ENCODE measurements at places on chromosomes 2 and 18.

GRCh38 chr18:69495338-69495737 is 94.7 kb downstream of the DOK6 start:
- DNase-seq = no peak

GRCh38 chr2:237742191-237742590 is 56.4 kb upstream of the RBM44 start:
- no peak for DNase-seq

- no peak for DNase-seq
Observed at GRCh38 chr2:172050479-172051125, 34.7 kb upstream of the DLX1 start.

GRCh38 chr2:218873359-218874194 is 7.1 kb upstream of the WNT10A start:
- no peak for DNase-seq

DNA sequence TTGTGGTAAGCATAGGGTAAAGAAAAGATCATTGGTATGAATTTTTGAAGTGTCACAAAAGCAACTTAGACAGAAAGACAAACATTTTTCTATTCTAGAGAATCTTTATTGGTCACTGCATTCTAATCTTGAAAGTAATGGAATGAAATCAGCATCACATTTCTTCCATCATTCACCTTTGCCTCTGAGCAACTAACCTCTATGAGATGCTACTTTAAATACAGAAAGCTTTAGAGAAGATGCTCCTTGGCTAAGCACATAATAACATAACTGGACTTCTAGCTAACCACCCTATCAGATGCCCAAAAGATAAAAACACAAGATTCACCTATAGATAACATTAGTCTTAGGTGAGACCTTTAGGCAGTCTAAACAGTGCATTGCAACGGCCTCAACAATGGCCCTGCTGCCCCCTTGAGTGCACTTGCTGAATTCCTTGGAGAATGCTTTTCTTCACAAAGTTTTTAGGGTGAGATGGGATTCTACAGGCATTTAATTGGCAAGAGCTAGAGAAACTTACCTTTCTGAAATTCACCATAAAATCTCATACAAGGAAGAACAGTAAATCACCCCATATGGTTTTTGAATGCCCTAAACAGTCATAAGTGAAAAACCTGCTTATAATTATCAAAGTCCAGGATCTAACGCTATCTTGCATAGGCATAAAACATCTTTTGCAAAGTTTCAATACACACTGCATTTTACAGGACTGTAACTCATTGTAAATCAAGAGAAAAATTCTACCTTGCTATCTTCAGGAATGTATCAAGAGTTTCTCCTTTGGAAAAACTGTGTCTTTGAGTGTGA is 791.3 kb upstream of the CHAC2 start:
- DNase-seq = peak; percentile 40

DNA sequence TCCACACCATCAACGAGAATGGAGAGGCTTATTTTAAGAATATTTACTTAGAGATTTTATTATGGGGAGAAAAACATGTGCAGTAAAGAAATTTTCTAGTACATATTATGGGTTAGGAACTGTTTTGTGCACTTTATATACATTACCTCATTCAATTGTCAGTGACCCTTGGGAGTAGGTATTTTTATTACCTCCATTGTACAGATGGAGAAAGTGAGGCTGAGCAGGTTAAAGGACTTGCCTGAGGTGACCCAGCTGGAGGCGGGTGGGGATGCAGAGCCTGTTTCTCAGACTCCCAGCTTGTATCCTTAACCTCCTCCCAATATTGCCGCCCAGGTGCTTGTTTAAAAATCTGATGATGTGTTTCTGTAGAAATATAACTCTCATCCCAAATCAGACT is 356.7 kb downstream of the HRH4 start:
- DNase-seq = no peak

DNA sequence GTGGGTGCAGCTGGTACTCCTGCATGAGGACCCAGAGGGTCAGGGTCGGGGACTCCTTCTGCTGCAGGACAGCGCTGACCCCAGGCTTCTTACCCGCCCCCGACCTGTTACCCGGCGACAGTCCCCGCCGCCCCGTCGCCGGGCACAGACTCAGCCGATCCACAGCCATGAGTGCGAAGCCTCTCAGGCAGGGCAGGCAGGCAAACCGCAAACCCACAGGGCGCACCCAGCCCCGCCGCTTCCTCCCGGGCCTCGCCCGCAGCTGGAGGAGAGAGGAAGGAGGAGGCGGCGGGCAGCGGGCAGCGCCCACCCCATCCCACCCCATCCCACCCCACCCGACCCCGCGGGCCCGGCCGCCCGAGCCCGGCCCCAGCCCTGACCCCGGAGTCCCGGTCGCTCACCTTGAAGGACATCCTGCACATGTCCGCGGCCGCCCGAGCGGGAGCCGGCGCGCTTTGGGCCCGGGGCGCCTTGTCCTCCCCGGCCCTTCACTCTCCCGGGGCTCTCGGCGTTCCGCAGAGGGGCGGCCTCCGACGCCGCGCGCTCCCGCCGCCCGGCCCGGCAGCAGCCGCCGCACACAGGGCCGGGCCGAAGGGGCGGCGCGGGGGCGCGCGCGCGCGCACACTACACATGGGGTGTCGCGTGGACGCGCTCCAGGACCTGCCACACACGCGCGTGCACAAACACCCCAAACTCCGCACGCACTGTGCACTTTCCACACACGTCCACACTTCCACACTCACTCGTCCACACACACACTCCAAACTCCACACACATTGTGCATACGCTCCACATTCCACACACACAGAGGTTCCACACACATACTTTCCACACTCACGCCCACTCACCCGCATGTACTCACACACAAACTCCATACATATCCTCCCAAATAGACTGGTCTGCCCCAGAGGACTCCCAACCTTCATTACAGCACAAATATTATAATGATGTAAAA is at the start of gene ANKRD29:
Gene ANKRD29 (minus strand): TSS at position 603 of the 955 bp plus-strand sequence. CDS start 181 bp downstream, at position 422.
- peak; percentile 45 for DNase-seq

DNA sequence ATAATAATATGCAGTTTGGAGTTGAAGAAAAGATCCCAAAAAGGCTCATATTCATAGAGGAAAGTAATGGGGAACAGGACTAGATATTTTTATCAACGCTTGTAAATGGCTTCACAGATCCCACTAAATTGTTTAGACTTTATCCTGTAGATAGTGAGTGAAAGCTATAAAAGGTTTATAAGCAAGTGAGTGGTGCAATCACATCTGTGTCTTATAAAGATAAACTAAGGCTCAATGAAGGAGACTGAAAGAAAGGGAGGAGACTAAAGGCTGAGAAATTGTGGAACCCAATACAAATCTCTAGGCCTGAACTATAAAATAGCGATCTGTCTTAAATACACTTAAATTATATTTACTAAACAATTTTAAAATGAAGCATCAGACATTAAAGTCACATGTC is 7.7 kb downstream of the SP3 start:
- DNase-seq = no peak

DNA sequence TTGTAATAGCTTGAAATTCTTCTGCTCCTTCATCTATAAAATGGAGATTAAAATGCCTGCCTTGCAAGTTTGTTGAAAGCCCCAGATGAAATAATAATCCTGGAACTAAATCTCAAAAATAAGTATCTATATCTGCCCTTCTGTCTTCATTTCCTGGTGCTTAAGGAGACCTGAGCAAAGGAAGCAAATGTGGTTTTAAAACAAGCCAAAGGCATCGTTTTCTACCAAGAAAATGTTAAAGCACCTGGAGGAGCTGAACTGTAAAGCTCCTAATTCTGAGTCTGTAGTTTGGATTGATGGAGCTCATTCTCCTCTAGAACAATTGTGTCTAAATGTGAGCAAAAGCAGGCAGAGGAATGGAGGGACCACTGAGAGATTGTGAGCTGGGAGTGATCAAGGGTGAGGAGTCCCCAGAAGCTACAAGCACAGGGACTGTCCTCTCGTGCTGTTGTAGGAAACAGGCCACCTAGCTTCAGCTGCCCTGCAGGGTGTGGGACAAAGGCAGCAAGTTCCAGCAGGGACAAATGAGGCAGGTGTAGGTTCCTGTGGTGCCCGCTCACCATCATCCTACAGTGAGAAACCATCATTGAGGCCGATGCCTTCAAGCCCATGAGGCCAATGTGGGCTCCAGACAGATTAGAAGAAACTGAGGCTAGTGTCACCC is 420.7 kb upstream of the TRIB2 start:
- DNase-seq = no peak

DNA sequence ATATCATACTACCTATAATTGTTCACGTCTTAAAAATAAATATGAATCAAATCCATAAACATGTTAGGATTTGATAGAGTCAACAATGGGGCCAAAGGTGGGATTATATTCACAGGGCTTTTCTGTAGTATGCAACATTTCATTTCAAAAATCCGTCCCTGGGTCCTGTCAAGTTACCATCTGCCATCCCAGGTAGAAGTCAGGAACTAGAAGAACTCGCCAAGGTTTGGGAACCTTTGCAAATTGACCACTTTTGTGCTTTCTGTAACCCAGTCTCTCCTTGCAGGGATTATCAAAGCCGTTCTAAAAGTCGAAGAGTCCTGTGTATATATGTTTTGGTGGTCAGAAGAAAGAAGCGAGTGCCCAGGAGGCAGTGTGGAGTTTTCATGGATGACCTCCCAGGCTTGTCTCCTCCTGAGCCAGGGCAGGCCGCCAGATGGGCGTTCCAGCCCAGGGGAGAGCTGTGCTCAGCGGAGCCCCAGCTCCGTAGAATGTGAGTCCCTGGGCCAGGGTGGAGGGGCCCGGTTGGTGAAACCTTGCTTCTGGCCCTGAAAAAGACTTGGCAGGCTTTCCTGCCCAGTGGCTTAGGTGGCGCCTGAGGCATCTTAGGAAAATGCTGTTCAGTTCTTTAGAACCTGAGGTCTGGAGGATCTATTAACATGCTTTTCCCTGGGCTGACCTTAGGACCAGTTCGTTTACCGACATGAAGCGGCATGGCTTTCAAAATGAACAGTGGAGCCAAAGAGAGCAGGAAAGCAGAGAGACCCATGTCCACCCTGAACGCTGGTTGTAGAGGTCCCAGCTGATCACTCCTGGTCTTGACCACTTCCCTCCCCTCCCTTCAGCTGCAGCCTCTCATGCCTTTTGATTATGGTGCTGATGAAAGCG is 69.2 kb downstream of the LONRF2 start:
- DNase-seq = no peak

DNA sequence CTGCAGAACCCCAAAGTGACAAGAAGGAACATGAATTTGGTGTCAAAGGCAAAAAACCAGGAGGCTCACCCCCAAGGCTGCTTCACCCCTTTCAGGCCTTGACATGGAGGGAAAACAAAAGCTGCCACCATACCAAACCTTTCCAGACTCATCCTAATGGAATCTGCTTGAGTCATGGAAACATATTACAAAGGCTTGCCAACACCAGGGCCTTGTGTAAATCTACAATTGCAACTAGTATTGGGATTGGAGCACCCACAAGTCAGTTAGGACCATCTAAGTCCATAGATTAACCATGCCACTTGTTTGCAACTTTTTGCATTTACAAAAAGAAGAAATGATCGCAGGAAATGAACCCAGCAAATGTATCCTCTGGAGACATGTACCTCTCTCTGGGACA is 297.6 kb downstream of the CDCA7 start:
- peak; percentile 96 for DNase-seq

DNA sequence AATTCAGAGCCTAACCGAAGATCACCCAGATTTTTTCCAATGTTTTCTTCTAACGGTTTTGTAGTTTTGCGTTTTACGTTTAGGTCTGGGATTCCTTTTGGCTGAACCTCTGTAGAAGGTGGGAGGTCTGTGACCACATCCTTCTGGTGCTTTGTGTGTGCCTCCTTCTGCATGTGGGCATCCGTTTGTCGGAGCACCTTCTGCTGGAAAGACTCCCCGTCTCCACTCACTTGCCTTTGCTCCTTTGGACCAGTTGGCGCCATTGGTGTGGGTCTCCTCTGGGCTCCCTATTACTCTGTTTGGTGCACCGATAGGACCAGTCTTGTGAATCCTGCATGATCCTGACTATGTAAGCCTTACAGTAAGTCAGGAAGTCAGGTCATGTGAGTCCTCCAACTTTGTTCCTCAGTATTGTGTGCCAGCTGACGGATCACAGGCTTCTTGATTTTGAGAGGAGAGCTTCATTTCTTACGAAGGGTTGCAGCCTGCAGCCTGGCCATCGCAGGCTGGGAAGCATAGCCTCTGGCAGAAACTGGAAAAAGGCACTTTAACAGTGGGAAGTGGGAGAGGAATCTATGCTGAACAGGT is 13.6 kb downstream of the AQP12A start:
- DNase-seq = no peak

DNA sequence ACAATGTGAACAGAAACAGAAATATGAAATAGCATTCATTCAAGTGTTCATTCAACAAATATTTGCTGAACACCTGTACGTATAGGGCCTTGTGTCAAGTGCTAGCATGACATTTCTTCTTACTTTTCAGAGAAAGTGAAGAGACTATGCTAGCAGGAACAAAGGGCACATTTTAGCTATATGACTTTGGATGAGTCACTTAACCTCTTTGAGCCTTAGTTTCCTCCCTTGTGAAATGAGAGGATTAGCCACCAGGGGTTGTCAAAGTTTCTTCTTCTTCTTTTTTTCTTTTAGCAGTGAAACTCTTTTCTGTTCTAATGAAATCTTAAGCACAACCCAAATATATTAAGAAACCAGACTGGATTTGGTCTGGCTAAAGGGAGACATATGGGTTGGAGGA is 53.1 kb downstream of the FIGN start:
- DNase-seq = peak; percentile 30

DNA sequence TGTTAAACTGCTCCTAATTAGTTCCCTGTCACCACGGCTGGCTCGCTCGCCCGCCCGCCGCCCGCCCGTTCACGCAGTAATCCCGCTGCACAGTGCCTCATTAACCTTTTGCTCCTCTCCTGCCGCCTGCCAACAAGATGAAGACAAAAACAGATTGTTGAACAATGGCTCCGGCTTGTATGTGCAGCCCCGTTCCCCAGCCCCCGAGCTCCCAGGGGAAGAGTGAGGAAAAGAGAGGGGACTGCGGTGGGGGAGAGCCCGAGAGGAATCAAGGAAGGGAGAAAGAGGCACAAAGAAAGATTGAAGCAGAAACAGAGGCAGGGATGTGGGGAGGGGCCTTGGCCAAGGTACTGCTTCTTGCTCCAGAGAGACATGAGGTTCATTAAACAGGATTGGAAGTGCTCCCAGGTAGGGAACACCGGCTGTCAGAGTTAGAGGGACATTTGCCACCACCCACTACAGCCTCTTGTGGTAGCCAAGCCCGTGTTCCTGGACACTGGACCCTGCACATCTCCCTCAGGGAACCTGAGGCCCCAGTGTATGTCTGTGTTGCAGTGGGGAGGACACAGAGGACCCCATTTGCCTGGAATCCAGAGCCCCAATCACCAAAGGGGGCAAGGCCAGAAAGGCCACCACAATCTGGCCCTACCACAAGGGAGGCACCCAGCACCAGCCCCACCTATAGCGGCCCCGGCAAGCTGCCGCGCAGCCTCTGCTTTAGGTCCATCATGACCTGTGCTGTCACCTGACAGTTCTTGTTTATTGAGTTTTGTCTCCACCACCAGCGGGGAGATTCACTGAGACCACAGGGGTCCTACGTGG is 38.1 kb downstream of the EMX1 start:
- no peak for DNase-seq

DNA sequence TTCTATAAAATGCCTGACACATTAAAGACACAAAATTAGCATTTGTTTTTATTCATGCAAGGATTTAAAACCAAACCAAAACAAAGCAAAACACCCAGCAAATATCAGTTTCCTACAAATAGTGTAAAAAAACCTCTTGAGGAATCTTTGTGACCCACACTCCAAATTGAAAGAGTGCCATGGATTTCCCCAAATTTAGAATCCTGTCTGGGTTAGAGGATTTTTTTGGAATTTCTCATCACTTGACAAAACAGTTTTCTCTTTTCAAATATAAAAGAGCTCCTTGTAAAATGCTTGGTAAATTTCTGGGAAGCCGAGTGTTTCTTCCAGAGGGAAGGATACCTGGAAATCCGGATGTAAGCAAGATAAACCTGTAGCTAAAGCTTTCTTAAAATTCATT is 1.7 kb upstream of the FN1 start:
- peak; percentile 75 for DNase-seq

- no peak for DNase-seq
Observed at GRCh38 chr2:174031226-174031625, 66.1 kb upstream of the SP3 start.
